Activated CD4-positive, alpha-beta T cell treated with anti-CD3 and anti-CD28 coated beads, Interleukin-2, Interleukin-4, amounts not matched to agents 100 ng/mL and 50 ng/mL, durations not matched to agents 16 hours and 8 hours (primary cell): ENCODE measurements at places on chromosomes 4 and X.

DNA sequence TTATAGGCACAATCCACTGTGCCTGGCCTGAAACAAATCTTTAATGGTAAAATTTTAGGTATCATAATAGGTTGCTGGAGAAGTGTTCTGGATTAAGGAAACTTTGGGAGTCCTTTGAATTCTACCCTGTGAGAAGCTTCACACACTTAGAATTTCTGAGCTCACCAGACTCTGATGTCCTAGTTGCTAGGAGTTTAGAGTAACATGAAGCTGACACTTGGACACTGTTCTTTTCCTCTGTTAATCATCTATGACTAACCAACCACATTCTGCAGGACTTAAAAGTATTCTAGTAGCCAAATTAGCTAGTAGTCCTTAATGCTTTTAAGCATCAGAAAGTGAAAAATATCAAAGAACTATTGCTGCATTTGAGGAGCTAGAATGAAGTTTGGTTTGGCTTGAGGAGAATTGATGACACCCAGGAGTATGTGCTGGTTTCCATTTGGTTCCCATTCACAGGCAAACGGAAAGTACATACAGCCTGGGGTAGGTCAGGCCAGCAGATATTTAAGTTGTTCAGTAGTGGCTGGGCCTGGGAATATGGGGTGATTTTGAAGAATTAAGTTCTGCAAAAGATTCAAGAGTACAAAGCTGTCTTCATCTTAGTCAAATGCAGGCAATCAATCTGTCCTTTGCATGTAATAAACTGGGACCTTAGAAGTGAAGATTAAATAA lies 38.8 kb upstream of the IGFBP7 start:
- DNase-seq: no peak

DNA sequence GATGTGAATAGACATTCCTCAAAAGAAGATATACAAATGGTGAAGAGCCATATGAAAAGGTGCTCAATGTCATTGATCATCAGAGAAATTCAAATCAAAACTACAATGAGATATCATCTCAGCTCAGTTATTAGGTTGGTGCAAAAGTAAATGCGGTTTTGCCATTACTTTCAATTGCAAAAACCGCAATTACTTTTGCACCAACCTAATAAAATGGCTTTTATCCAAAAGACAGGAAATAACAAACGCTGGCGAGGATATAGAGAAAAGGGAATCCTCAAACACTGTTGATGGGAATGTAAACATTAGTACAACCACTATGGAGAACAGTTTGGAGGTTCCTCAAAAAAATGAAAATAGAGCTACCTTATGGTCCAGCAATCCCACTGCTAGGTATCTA lies 5.1 kb downstream of the CLIC2 start:
- no peak for DNase-seq

- DNase-seq: no peak
Observed at GRCh38 chrX:72430405-72430968, 124.8 kb upstream of the CITED1 start.

GRCh38 chrX:54452920-54453319 lies 12.7 kb downstream of the TSR2 start:
- no peak for DNase-seq

GRCh38 chr4:88575186-88575585 lies 17.1 kb upstream of the HERC3 start:
- no peak for DNase-seq

GRCh38 chrX:69016293-69016941 lies 148.8 kb downstream of the PJA1 start:
- no peak for DNase-seq

DNA sequence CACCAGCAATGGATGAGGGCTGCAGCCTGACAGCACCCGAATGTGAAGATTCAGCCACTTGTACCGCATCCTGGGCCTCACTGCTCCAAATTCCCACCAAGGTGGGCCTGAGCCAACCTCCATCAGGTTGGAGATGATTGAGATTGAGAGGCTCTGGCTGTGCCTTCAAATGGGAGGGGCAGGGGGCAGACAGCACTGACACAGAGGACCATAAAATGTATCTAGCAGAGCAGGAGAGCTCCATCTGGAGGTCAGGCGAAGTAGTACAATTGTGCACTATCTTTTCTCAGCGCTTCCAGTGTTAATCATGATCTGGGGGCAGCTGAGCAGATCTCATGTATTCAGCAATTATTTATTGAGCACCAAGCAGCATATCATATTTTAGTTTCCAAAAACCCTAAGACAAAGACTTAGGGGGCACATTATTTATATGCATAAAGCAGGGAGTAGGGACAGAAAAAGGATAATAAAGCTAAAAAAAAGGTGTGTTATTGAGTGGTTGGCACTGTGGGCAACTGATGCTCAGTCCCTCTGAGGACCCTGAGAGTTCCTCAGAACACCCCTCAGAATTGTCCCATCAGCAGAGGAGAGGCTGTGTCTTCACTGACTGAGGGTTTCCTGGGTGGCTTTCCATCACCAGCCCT lies 31.6 kb upstream of the C1QTNF7 start:
- DNase-seq: peak; percentile 62

- DNase-seq: no peak
Observed at GRCh38 chr4:162461952-162462351, 298.2 kb upstream of the FSTL5 start.

DNA sequence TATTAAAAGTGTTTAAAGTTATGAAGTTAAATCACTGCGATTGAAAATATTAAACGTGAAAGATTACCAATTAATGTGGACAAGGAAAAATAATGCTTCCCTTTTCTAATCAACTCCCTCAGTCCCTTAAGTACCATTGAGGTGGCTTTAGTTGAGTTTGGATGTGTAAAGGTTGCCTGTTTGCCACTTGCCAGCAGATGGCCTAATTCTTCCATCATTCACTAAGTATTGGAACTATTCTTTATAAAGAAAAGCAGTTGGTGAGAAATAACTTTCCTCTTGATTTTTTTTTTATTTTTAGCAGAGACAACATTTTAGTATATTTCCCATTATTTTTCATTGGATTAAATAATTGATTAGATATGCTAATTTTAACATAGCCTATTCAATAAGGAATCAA lies 295.9 kb upstream of the TACR3 start:
- DNase-seq: no peak

DNA sequence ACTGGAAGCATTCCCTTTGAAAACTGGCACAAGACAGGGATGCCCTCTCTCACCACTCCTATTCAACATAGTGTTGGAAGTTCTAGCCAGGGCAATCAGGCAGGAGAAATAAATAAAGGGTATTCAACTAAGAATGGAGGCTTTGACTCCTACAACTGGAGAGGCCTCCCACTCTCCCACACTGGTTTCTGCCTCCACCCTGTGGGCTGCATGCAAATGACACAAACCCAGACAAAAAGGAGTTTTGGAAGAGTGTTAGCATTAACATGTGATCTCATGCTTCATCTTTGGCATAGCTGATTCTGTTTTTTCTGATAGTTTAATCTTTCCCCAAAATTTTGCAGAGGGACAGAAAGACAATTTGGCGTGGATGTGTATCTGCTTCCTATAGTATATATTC lies 80.8 kb upstream of the IQCM start:
- DNase-seq: no peak

GRCh38 chr4:158259955-158260575 lies 49.8 kb downstream of the TMEM144 start:
- DNase-seq: peak; percentile 15

GRCh38 chr4:10694151-10694827 lies 9.7 kb upstream of the CLNK start:
- no peak for DNase-seq

DNA sequence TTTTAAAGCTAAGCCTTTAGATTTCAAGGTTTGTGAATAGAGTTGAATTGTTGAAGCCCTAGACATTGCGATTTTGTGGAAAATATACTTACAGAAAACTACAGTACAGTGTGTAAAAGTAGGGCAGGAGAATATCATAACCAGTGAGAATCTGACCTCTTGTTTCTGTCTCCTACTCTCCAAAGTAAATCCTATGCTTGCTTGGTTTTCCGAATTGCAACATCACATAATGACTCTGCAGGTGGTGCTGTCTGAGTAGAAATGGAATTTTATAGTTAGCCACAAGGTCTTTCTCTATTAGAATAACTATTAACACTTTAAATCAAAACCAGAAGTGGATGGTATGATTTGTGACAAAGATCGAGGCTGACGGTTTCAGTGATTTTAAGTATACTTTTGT lies 505.6 kb downstream of the RAPGEF2 start:
- no peak for DNase-seq

- DNase-seq: no peak
Observed at GRCh38 chrX:120755066-120755846, 120.4 kb downstream of the CT47B1 start.

GRCh38 chr4:36283912-36284465 lies 2.6 kb downstream of the DTHD1 start:
- DNase-seq: no peak

GRCh38 chrX:69412661-69413060 lies 91.5 kb upstream of the NALF2 start:
- DNase-seq: no peak

GRCh38 chr4:154414796-154415195 lies 76.8 kb downstream of the DCHS2 start:
- DNase-seq: no peak

GRCh38 chr4:144300616-144301015 lies 160.1 kb upstream of the GYPA start:
- no peak for DNase-seq

- DNase-seq: no peak
Observed at GRCh38 chr4:145196747-145197146, 16.4 kb upstream of the OTUD4 start.

DNA sequence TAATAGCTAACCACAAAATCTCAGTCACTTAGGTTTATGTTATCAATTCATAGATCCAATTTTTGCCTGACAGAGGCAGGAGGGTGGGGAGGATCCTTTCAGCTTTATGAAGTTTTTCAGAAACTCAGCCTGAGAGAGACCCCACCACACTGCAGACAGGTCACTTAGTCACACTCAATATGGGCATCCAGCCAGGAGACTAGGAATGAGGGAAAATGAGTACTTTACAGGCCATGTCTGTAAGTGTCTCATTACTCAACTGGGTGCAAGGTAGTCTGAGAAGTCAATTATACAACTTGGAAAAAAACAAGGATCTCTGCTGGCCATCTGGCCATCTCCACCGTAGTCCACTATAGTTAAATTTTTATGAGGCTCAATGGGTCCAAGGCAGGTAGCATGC lies 365.9 kb downstream of the INPP4B start:
- DNase-seq: no peak

DNA sequence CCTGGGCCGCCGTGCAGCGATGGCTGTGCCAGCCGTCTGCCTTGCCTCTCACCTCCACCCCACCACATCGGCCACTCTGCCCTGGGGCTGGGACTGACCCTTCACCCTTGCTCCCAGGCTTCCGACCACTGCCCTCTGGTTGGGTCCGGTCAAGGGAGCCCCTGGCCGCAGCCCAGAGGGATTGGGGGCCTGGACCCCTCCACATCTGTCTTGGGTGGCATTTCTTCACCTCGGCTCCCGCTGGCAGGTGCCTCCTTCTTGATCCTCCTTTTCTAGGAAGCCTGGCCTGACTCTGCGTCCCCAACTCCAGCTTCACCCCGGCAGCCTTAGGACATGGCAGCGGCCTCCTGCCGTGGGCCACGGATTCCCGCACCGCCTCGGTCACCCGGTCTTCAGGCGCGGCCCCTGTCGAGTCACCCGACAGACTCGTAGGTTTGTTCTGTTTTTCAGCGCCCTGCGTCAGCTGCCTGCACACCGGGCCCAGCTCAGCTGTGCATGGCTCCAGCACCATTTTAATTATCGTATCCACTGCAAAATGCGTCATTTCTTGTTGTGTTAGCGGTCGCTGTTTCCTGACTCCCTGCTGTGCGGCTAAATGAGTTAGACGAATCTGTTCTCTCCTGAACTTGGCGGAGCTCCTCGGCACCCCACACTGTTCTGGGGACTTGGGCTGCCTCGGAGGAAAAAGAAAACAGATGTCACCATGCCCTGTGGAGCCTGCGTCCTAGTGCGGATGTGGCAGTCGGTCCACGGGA lies 124.0 kb downstream of the FAM53A start:
- no peak for DNase-seq

GRCh38 chrX:155148724-155149537 lies 67.3 kb upstream of the VBP1 start:
- peak; percentile 39 for DNase-seq

DNA sequence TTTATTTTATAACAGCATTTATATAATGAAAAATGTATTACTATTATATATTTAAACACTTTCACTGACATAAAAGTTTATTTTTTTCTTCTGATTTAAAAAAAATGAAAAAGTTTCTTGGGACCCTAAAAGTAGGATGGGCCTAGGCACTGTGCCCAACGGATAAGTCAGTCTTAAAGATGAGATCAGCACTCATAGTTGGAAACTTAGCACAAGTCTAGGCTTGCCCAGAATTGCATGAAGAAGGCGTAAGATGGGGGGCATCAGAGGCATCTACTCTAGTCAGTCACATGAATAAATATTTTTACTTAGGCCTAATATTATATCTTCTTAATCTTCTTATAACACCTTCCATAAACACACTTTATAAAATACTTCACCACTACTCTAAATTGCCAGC lies 306.7 kb upstream of the GRID2 start:
- DNase-seq: no peak

- DNase-seq: peak; percentile 71
Observed at GRCh38 chr4:154164931-154165839, 326.4 kb downstream of the DCHS2 start.

DNA sequence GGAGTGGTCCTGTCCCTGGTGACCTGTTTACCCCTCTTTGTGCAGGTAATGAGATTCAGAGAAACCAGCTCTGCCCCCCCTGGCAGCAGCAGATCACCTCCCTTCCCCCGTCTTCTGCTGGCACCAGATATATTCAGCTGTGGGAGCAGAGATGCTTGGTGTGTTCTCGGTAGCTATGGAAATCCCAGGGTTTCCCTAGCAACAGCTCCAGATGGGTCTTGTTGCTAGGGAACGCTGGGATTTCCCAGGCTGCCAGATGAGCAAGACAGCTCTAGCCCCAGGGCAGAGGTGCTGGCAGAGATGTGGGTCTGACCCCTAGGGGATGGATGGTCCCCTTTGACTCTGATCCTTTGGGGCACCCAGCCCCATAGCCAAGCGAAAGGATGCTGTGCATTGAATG lies 20.2 kb downstream of the CETN2 start:
- DNase-seq: no peak

DNA sequence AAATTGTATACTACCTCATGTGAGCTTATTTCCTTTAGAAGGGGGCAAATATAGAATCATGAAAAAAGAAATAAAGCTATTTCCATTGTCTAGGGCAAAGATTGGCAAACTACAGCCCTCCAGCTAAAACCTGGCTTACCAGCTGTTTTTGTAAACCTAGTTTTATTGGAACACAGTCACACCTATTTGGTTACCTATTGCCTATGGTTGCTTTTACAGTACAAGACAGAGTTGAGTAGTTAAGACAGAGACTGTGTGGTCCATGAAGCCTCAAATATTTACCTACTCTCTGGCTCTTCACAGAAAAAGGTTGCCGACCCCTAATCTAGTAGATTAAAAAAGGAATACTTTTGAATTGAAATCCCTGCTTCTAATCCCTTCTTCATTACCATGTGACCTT lies 88.8 kb upstream of the ENPP6 start:
- DNase-seq: no peak

GRCh38 chr4:67218883-67219282 lies 326.4 kb downstream of the CENPC start:
- DNase-seq: no peak

GRCh38 chr4:5662555-5662954 lies 45.8 kb downstream of the EVC2 start:
- DNase-seq: no peak

GRCh38 chr4:58502839-58503238 lies 1392.7 kb upstream of the IGFBP7 start:
- no peak for DNase-seq
